ENCODE measurements at places on chromosomes 1 and 21.
A peak's percentile ranks its signal among the peaks of the same experiment; 100 is the strongest.

DNA sequence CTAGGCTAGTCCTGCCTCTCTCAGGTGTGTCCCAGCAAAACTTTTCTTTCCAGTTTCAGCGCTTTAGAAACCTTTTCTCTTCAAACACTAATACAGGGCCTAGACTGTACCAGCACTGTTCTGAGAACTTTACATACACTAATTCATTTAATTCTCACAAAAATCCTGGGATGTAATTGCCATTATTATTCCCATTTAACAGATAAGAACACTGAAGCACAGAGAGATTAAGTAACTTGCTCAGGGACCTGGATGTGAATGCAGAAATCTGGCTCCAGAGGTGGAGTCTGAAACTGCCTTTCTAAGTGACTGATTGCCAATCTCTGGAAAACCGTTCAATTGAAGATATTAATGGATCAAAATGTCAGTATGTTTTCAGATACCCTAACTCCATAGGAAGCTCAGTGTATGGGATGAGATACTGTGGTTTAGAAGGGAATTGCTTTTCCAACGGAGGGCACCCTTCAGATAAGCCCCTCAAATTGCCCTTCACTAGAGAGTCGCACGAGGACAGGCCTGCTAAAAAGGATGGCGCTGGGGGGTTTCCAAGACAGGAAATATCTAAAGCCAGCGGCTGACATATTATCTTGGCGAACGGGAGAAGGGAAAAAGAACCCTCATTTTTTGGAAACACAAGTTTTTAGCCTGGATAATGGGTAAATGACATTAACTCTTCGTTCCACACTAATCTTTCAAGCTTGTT is 698 bp upstream of the UCK2 start:
- DNase-seq: no peak

DNA sequence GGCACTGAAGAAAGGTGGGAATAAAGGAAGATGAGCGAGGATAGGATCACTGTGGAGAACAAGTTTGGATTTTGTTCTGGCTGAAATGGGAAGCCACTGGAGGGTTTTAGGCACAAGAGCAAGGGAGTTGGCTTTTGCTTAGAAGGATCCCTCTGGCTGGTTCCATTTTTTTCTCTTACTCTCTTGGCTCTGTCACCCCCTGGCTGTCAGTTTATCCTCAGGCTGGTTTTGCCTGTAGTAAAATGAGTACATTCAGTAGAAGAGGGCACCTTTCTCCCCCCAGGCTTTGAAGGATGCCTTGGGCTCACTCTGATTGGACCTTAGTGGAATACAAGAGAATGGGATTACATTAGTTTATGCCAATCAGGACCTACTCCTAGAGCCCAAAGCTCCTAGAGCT is 17.1 kb downstream of the CACHD1 start:
- DNase-seq: no peak

DNA sequence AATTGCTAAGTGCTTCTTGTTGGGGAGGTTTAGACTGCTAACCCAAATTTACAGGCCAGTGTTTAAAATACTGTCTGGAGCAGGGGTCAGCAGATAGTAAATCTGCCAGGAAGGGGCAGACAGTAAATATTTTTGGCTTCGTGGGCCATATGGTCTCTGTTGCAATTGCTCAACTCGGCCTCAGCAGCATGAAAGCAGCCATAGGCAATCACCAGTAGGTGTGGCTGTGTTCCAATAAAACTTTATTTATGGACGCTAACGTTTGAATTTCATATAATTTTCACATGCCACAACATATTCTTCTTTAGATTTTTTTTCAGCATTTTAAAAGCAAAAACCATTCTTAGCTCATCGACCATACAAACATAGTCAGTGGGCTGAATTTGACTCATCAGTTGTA is 172.7 kb downstream of the BRINP2 start:
- no peak for DNase-seq

GRCh38 chr1:206011057-206011456 is 7.9 kb upstream of the RAB7B start:
- DNase-seq: no peak

DNA sequence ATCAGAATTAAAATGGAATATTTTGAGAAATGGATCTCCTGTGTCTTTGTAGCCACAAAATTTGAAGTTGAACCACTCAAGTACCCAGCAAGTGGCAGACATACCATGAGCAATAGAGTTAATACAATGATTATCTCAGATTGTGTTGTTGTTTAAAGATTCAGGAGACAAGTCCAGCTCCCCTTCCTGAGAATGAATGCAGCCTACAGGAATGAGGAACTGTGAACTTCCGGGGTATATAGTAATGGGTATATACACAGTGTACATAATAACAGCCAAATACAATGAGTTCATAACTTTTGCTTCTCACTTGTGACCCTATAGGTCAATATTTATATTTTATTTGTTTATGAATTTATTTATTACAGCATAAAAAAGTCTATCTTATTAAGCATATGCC is 445.0 kb downstream of the SETD4 start:
- DNase-seq: no peak

DNA sequence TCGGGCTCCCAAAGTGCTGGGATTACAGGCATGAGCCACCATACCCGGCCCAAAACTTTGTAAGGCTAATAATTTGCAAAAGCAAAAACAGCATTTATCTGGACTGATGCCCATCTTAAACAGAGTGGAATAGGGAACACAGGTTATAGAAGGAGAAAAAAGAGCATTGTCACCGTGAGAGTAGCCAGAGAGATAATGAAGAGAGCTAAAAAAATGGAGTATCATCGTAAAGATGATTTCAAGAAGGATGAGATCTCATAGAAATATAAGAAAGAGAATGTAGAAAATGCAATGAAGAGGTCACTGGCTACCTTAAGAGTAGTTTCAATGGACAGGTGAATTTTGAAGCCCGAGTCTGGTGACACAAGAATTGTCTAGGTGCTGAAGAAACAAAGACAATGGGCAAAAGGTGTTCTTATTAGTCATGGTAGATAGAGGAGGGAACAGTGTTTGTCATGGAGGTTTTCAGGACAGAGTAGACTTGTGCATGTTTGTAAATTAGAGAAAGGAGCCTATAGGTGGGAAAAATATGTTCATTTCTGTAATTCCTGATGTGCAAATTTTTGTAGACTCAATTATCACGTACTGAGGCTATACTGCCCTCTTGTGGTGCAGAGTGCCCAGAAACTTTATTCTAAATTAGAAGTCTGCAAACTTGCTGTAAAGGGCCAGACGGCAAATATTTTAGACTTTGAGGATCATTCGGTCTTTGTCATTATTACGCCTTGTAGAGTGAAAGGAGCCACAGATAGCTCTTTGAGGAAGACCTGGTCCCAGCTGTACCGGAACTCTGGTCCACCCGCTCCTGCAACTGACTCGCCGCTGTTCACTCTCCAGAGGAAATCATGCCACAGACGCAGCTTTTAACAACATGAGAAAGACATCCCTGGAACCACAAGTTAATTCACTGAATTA is 8.1 kb upstream of the TMEM183A start:
- peak; percentile 78 for DNase-seq

DNA sequence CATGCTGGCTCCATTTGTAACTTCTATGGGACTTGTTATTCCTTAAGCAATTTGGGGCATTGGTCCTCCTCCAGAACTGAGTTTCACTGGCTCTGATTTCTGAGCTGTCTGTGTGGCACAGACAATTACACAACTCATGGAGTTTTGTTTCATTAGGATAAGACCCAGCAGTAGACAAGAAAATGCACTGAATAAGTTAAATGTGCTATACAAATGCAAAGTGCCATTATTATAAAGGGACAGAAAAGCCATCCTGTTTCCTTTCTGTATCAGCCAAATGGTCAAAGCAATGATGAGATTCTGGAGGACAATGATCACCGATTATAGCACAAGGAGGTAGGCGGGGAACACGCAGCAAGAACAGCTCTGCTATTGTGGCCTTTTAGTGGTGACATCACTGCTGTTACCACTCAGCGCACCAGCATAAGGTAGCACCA is 81.9 kb downstream of the CNIH3 start:
- DNase-seq: no peak

GRCh38 chr1:115557715-115558114 is 84.1 kb upstream of the VANGL1 start:
- no peak for DNase-seq

GRCh38 chr1:111679541-111679940 is 59.7 kb downstream of the INKA2 start:
- DNase-seq: no peak

DNA sequence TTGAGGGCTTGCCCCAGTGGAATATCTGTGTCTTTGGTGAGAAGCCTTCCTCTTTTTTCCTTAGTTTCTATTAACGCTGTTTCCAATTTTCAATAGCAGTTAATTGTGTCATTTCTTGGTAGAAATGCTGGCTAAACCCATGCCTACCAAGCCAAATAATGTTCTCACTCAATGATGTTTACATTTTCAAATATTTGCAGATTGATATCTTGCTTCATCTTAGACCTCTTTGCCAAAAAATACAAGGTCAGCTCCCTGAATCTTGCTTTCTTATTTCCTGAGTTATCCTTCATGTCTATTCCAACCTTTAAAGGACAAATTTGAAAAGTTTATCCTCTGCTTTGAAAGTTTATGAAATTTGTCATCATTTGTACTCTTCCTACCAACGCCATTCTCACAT is 5.1 kb downstream of the KCNJ15 start:
- no peak for DNase-seq

DNA sequence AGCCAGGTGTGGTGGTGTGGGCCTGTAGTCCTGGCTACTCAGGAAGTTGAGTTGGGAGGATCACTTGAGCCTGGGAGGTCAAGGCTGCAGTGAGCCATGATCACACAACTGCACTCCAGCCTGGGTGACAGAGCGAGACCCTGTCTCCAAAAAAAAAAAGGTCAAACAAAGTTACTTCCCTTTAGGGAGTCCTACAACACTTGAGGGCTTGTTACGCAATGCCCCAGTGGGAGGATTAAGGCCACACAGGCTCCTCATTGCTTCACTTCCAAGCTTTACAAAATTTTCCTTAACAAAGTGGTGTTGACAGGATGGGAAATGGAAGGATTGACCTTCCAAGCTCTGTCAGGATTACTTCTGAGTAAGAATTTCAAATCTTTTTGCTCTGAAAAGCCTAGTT is 6.2 kb upstream of the EXTL1 start:
- DNase-seq: no peak

Measured in CD4-positive, alpha-beta T cell treated with Interleukin-17A for 4 hours (primary cell).